ENCODE measurements at places on chromosomes 4 and X.

GRCh38 chr4:21697583-21697982, 251.0 kb downstream of the KCNIP4 start:
- DNase-seq, result no peak

- DNase-seq, result no peak
These were observed 330.1 kb upstream of the HAND2 start for GRCh38 chr4:173860094-173860493.

GRCh38 chr4:24190761-24191695, 301.2 kb upstream of the PPARGC1A start:
- no peak for DNase-seq

DNA sequence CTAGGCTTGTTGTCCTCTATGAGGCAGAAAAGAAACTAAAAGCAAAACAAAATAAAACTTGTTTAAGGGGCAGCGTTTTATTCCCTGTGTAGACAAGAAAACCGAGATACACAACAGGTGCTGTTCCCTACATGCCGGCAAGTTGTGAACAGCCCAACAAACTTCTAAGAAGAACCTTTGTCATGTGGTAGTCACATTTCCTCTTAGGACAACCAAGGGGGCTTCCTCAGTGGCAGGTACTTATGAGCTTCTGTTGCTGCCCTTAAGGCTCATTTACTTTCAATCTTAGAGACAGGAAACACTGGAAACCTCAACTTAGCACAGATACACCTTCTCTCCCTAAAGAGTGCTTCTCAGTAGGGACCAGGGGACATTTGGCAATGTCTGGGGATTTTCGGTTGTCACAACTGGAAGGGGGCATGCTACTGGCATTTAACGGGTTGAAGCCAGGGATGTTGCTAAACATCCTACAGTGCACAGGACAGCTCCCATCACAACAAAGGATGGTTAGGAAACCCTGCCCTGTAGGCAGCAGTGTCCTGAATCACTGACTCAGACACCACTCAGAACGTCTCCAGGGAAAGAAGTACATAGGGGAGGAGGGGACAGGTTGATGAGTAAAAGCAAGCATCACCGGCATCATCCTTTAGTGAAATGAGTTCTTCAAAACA, 111.0 kb downstream of the ASB9 start:
- no peak for DNase-seq

DNA sequence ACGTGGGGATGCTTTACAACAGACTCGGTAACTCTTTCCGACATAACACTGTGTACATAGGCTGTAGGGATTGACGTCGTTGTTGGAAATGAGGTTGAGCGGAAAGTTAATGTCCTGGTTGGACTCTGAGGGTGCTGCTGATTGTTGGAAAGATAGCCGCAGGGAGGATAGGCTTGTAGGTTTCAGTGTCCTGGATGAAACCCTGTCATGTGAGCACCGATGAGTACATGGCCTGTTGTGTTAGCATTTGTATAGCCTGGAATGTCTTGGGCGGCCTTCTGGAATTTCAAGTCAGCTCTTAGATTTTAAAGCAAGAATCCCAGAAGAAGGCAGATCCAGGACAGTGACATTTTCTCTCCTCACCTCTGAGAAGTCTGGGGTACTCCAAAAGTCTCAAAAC, 63.3 kb downstream of the TBC1D14 start:
- no peak for DNase-seq

DNA sequence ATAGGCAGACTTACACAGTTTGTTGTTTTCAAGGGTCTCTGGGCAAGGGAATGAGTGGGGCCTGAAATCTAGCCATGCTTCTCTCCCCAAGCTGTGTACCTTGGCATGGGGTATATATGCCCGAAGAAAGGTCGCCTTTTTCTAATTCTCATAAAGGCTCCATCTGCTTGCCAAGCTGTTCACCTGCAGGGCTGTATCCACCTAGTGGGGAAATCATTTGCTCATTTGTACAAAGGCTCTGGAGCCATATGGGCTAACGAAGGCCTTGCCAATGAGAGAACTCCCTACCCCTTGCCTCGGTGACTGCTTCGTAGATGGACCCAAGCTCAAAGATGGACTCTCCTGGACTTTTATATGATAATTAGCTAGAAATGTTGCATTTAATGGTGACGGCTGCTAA, 1097.0 kb downstream of the PDHA2 start:
- no peak for DNase-seq

DNA sequence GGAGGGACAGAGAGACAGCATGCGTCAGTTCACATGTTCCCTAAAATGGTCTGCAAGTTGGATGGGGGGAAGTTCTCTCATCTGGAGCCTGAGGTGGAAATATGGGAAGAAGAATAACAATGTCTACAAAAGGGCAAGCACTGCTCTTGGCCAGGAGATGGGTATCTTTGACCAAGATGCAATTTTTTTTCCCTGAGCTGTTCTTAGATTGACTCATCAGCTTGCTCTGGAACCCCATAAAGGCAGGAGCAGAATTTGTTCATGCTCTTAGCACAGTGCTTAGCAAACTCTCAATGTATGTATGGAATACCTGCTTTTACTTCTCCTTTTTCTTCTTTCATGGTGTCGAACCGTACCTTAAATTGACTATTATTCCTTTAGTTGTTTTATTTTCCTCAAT, 90.5 kb upstream of the ZNF827 start:
- DNase-seq, result no peak
